ENCODE measurements at places on chromosomes 12 and 14. TPM values are rescaled to one million over a fixed set of nuclear protein-coding genes. Genes with fewer than 3 reads are reported as not detected.
A peak's percentile ranks its signal among the peaks of the same experiment; 100 is the strongest.

DNA sequence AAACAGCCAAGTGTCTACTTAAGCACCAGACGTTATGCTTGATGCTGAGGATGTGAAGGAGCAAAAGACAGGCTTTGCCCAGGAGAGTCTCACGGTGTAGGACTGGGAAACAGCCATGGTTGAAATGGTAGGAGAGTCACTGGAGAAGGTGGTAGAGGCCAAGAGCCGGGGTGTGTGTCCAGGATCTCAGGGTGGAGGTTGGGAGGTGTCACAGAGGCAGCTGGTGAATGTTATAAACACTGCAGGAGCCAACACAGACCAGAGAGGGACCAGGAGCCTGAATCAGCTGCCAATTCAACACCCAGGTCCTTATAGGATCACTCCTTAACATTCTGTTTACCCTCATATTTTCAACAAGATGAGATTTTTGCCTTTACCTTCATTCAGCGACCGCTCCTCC is 7.5 kb downstream of the NID2 start:
- H3K27me3 ChIP-seq: peaks cover 5% of the 10 kb centered on the region
- no peak overlapping the region for H3K27ac ChIP-seq
- H3K36me3 ChIP-seq: no peaks in the 10 kb centered on the region
- no peak for DNase-seq
- H3K4me1 ChIP-seq: peaks cover 16% of the 10 kb centered on the region

DNA sequence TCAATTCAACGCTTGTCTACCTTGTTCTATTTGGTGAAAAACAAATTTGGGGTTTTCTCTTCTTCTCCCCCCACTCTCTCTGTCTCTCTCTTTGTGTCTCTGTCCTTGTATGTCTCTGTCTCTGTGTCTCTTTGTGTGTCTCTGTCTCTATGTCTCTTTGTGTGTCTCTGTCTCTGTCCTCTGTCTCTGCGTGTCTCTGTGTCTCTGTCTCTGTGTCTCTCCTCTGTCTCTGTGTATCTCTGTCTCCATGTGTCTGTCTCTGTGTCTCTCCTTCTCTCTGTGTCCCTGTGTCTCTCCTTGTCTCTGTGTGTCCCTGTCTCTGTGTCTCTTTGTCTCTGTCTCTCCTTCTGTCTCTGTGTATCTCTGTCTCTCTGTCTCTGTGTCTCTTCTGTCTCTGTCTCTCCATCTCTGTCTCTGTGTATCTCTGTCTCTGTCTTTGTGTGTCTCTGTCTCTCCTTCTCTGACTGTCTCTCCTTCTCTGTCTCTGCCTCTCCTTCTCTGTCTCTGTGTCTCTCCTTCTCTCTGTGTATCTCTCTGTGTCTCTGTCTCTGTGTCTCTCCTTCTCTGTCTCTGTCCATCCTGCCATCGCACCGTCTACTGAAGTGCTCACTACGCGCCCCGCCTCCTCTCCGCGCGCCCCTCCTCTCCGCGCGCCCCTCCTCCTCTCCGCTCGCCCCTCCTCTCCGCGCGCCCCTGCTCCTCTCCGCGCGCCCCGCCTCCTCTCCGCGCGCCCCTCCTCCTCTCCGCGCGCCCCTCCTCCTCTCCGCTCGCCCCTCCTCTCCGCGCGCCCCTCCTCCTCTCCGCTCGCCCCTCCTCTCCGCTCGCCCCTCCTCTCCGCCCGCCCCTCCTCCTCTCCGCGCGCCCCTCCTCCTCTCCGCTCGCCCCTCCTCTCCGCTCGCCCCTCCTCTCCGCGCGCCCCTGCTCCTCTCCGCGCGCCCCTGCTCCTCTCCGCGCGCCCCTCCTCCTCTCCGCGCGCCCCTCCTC is 12.8 kb downstream of the LRCOL1 start:
- peak overlapping the region; percentile 29 for H3K4me3 ChIP-seq
- DNase-seq: no peak
- no peaks in the 10 kb centered on the region for H3K36me3 ChIP-seq
- peaks cover 17% of the 10 kb centered on the region for H3K27me3 ChIP-seq
- H3K4me1 ChIP-seq: peaks cover 31% of the 10 kb centered on the region
- H3K27ac ChIP-seq: no peak overlapping the region

Gene BICD1
- total RNA-seq: 2.1 TPM

Gene LBHD2
- not detected for total RNA-seq

- DNase-seq: no peak
- no peak overlapping the region for H3K27ac ChIP-seq
- H3K4me1 ChIP-seq: peaks cover 22% of the 10 kb centered on the region
Observed at GRCh38 chr12:50059440-50060119, 2.2 kb downstream of the ASIC1 start.

DNA sequence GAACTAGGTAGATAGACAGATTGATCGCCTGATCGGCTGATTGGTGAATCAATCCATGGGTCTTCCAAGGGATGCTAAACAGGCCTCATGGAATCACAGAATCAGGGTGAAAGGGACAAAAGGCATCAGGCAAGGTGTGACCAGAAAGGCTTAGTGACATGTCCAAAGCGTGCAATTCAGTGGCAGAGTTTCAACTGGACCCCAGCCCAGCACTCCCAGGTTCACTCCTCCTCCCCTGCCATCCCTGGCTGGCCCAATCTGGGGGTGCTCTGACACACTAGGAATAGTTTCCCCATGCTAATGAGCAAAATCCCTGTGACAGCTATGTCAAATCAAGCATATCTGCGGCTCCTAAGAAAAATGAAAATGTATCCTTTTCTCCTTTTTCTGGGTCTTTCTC is 50.4 kb downstream of the NINJ2 start:
- no peak for DNase-seq
- H3K27me3 ChIP-seq: no peaks in the 10 kb centered on the region
- H3K4me1 ChIP-seq: peaks cover 45% of the 10 kb centered on the region
- no peak overlapping the region for H3K27ac ChIP-seq
- H3K36me3 ChIP-seq: no peaks in the 10 kb centered on the region

Gene COX8C
- not detected for total RNA-seq

Gene HOXC4
- 1.6 TPM for total RNA-seq

DNA sequence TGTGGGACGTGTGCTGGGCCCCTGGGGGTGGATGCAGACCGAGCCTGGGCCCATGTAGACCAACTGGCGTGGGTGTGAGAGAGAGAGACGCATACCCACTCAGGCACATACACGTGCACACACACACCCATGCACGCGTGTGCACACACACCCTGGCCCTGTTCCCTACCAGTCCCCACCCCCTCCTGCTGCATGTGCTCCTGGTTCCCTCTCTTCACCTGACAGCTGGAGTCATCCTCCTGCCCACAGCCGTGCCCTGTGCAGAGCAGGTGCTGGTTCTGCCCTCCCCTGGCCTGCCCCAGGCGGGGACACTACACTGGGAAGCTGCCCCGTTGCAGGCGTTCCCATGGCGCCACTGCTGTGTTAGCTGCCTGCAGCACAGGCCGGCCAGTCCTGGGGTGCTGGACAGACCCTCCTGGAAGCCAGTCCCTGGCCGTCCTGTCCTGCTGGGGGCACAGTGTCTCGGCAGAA is 18.5 kb downstream of the PACS2 start:
- H3K4me1 ChIP-seq: peaks cover 35% of the 10 kb centered on the region
- no peak overlapping the region for H3K27ac ChIP-seq
- no peak for DNase-seq
- H3K4me3 ChIP-seq: no peak overlapping the region
- no peaks in the 10 kb centered on the region for H3K36me3 ChIP-seq

DNA sequence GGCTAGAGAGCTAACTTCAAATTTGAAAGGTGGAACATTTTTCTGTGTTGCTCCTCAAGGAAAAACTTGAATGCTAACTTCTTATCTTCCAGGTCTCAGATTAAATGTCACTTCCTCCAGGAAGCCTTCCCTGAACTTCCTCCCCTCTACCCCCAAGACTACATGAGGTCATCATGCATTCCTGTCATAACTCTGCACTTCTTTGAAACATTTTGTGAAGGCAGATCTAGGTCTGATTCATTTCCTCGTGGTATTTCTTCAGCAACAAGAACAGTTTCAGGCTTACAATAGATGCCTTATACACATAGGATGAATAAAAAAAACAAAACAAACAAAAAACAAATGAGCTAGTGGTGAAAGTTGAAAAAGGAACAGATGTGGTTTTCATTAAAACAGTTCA is 97.1 kb upstream of the SRRM4 start:
- no peak overlapping the region for H3K27ac ChIP-seq
- H3K36me3 ChIP-seq: no peaks in the 10 kb centered on the region
- H3K4me3 ChIP-seq: no peak overlapping the region

DNA sequence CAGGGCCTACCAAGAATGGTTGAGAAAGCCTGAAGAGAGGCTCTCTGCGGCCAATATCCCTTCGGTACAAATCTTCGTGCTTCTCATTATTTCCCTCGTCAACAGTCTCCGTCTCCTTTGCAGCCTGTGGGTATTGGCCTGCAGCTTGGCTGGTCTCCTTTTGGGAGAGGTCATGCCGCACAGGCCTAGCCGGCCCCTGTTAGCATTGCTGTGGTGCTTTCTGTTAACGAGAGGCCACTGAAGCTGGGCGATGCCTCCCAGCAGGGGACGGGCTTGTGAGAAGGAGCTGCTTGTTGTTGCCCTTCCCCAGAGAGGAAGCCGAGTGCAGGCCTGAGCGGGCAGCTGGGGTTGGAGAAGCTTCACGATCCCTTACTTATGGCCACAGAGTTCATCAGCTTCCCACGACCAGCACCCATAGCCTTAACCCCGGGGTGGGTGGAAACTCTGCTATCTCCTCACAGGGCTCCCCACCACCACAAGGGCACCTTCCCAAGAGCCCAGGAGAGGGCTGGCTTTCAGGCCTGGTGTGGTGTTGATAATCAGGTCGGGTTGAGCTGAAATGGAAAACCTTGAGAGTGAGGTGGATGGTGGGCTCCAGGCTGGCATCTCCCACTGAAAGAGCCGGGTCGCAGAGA is 228.6 kb downstream of the ZFP36L1 start:
- DNase-seq: no peak
- H3K4me1 ChIP-seq: peaks cover 65% of the 10 kb centered on the region
- no peaks in the 10 kb centered on the region for H3K36me3 ChIP-seq

Gene TBX3
- 35.6 TPM for total RNA-seq

Gene KLRB1
- total RNA-seq: not detected

Gene SIX6
- not detected for total RNA-seq

- no peaks in the 10 kb centered on the region for H3K27me3 ChIP-seq
- H3K36me3 ChIP-seq: no peaks in the 10 kb centered on the region
- no peak for DNase-seq
- no peaks in the 10 kb centered on the region for H3K4me1 ChIP-seq
- no peak overlapping the region for H3K27ac ChIP-seq
Observed at GRCh38 chr14:40417777-40418401, 985.7 kb upstream of the FBXO33 start.

- H3K27me3 ChIP-seq: no peaks in the 10 kb centered on the region
- no peak overlapping the region for H3K4me3 ChIP-seq
- H3K36me3 ChIP-seq: no peaks in the 10 kb centered on the region
Observed at GRCh38 chr12:126545411-126545810, 1480.2 kb downstream of the AACS start.

- no peaks in the 10 kb centered on the region for H3K36me3 ChIP-seq
- peak overlapping the region; percentile 78 for H3K4me3 ChIP-seq
- no peak for DNase-seq
- H3K27ac ChIP-seq: no peak overlapping the region
- peaks cover 17% of the 10 kb centered on the region for H3K4me1 ChIP-seq
- no peaks in the 10 kb centered on the region for H3K27me3 ChIP-seq
Observed at GRCh38 chr14:59463787-59464485, 1.2 kb downstream of the GPR135 start.

DNA sequence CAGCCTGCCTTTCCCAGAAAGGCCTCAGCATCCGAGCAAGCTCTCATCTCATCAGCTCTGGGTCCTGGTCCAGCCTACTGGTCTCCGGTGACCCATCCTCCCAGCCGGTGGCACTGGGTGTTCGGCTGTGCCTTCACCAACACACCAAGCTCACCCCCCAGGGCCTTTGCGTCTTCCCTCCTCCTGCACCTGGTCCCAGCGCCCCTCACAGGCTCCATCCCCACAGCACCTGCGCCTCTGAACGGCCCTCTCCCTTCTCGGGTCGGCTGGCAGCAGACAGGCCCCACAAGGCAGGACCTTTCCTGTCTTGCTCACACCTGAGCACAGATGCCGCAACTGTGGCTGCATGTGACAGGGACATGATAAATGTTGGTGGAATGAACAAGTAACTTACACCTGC is 13.1 kb downstream of the P2RX2 start:
- peaks cover 74% of the 10 kb centered on the region for H3K36me3 ChIP-seq
- no peaks in the 10 kb centered on the region for H3K27me3 ChIP-seq
- H3K4me3 ChIP-seq: no peak overlapping the region
- DNase-seq: no peak
- no peaks in the 10 kb centered on the region for H3K4me1 ChIP-seq

- no peak overlapping the region for H3K4me3 ChIP-seq
- no peaks in the 10 kb centered on the region for H3K27me3 ChIP-seq
- no peaks in the 10 kb centered on the region for H3K4me1 ChIP-seq
- H3K36me3 ChIP-seq: no peaks in the 10 kb centered on the region
- H3K27ac ChIP-seq: no peak overlapping the region
- no peak for DNase-seq
Observed at GRCh38 chr12:96810477-96810876, 96.6 kb upstream of the NEDD1 start.

Gene KLHL33
- 0.08 TPM for total RNA-seq

Gene KRT80
- 174 TPM for total RNA-seq

Gene ANKS1B
- total RNA-seq: 15.4 TPM

Gene IL31
- not detected for total RNA-seq

- H3K27me3 ChIP-seq: no peaks in the 10 kb centered on the region
- H3K4me1 ChIP-seq: no peaks in the 10 kb centered on the region
- no peak for DNase-seq
- H3K4me3 ChIP-seq: no peak overlapping the region
- no peaks in the 10 kb centered on the region for H3K36me3 ChIP-seq
Observed at GRCh38 chr12:30585877-30586276, 109.8 kb downstream of the IPO8 start.

DNA sequence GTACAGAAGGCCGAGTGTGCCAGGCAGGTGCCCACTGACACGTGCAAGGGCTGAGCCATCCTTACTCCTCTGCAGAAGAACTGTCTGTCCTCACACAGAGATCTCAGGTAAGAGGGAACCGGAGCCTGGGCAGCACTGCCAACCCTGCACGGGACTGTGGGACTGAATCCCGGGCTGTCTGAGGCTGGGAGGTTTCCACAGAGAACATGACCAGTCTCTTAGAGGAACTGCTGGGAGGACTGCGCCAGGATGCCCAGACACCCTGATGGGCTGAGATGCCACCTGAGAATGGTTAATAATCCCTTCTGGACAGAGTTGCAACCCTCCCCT is 302.9 kb upstream of the SFSWAP start:
- DNase-seq: no peak
- no peak overlapping the region for H3K4me3 ChIP-seq
- peaks cover 20% of the 10 kb centered on the region for H3K27me3 ChIP-seq
- no peaks in the 10 kb centered on the region for H3K4me1 ChIP-seq
- H3K36me3 ChIP-seq: no peaks in the 10 kb centered on the region
- H3K27ac ChIP-seq: no peak overlapping the region

- no peaks in the 10 kb centered on the region for H3K36me3 ChIP-seq
- no peak for DNase-seq
- no peaks in the 10 kb centered on the region for H3K27me3 ChIP-seq
- H3K4me1 ChIP-seq: peaks cover 23% of the 10 kb centered on the region
- H3K4me3 ChIP-seq: no peak overlapping the region
Observed at GRCh38 chr12:49415521-49415970, 48.3 kb downstream of the SPATS2 start.

GRCh38 chr14:65251213-65251612 is 148.9 kb upstream of the MAX start:
- H3K4me1 ChIP-seq: peaks cover 17% of the 10 kb centered on the region
- no peak for DNase-seq
- no peaks in the 10 kb centered on the region for H3K27me3 ChIP-seq
- no peak overlapping the region for H3K27ac ChIP-seq
- no peak overlapping the region for H3K4me3 ChIP-seq

- no peaks in the 10 kb centered on the region for H3K27me3 ChIP-seq
- peaks cover 15% of the 10 kb centered on the region for H3K4me1 ChIP-seq
- no peaks in the 10 kb centered on the region for H3K36me3 ChIP-seq
- no peak for DNase-seq
Observed at GRCh38 chr12:89392391-89392790, 40.1 kb upstream of the DUSP6 start.

All from suprapubic skin (tissue), 4 donors.